ENCODE measurements at places on chromosomes 1 and 21. TPM values are rescaled to one million over a fixed set of nuclear protein-coding genes. Genes with fewer than 3 reads are reported as not detected.

The TGFB2 gene
- 32.2 TPM for total RNA-seq

The RLF gene
- 11.7 TPM for total RNA-seq

The FAM110D gene
- not detected for total RNA-seq

The C2CD4D gene
- 1.7 TPM for total RNA-seq

- H3K4me3 ChIP-seq, result no peak overlapping the region
- peaks cover 66% of the 10 kb centered on the region for H3K27me3 ChIP-seq
- no peaks in the 10 kb centered on the region for H3K36me3 ChIP-seq
- no peak overlapping the region for H3K27ac ChIP-seq
These were observed 53.4 kb downstream of the DMRTA2 start for GRCh38 chr1:50369830-50370229.

- no peaks in the 10 kb centered on the region for H3K4me1 ChIP-seq
- no peaks in the 10 kb centered on the region for H3K36me3 ChIP-seq
- H3K27ac ChIP-seq, result no peak overlapping the region
- no peaks in the 10 kb centered on the region for H3K27me3 ChIP-seq
- DNase-seq, result no peak
These were observed 175.4 kb downstream of the TRABD2B start for GRCh38 chr1:47821760-47822159.

DNA sequence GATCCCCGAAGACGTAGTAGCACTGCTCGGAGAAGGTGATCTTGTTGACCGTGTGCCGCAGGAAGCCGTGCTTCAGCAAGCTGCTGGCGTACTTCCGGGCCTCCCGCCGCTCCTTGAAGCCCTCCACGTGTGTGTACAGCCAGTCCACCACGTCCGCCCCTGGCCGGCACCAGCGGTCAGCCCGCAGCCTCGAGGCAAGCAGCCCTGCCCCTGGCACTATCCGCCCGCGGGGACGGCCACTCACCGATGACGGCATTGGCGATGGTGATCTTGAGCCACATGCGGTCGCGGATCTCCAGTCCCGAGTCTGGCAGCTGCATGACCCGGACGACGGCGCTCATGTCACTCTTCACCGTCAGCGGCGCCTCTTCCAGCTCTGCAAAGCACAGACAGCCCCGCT lies 7.2 kb downstream of the TAS1R3 start:
- H3K27ac ChIP-seq, result no peak overlapping the region
- DNase-seq, result no peak
- H3K36me3 ChIP-seq, result peaks cover 52% of the 10 kb centered on the region
- H3K27me3 ChIP-seq, result no peaks in the 10 kb centered on the region
- H3K4me1 ChIP-seq, result peaks cover 9% of the 10 kb centered on the region

DNA sequence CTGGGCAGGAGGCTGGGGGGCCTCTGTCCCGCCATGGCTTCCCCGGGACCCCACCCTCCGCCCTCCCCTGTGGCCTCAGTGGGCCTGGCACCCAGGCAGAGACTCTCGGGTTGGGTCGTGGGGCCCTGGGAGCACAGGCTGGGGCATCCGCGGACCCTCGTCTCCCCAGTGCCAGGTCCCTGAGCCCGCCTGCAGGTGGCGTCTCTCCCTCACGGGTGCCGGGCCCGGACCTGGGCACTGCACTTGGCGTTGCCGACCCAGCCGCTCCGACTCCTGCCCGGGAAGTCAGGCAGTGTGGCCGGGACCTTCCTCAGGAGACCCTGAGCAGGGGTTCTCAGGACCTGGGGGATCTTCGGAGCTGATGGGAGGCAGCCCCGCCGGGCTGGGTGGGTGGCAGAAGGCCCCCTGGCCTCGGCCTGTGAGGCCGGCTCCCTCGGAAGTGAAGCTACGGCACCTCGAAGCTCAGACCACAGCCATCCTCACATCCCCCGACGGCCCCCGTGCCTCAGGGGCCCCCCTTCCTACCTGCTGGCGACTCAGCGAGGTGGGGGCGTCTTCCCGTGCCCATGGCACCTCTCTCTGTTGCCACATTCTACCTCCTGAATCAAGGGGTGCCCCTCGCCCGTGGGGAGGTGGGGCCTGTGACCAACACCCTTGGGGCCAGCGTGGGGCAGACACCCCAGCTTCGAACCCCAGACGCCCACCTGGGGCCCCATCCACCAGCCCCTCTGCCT lies 6.4 kb upstream of the C1orf159 start:
- peak; percentile 88 for DNase-seq
- no peak overlapping the region for H3K27ac ChIP-seq
- H3K36me3 ChIP-seq, result peaks cover 11% of the 10 kb centered on the region
- H3K4me1 ChIP-seq, result peaks cover 8% of the 10 kb centered on the region
- H3K4me3 ChIP-seq, result peak overlapping the region; percentile 30

DNA sequence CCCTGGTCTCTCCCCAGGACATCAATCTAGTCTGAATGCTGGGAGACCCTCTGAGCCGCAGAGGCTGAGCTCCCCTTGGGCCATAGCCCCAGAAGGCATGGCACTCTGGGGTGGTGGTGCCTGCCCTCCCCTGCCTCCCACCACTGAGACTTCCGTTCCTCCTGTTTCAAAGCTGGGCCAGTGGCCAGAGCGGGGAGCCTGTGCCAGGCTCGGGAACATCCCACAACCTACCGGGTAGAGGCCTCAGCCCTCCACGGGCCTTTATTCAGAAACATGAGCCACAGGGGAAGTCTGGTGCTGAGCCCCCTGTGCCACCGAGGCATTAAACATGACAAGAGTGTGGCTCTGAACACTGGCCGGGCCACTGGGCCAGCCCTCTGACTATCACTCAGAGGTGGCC lies 8.1 kb downstream of the CCDC24 start:
- H3K36me3 ChIP-seq, result peaks cover 51% of the 10 kb centered on the region
- no peak for DNase-seq
- H3K27ac ChIP-seq, result no peak overlapping the region
- H3K27me3 ChIP-seq, result no peaks in the 10 kb centered on the region
- no peak overlapping the region for H3K4me3 ChIP-seq

DNA sequence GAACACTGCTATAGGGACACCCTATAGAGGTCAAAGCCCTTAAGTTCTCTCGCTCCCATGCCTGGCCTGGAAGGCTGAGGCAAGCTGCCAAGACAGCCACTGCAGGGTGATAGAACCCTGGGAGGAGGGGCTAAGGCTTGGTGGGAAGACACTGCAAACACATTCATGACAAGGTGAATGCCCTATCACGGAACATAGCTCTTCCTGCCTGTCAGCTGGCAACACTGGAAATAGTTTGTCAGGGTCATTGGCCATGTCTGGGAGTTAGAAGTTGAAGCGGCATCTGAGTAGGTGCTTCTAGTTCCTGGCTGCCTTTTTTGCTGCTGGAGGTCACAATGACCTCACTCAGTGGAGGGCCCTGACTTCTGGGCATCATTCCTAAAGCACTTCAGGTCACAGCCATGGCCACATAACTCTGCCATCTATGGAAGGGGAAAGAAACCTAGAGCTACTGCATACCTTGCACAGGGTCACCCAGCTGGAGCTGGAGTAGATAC lies 4.2 kb downstream of the FABP3 start:
- H3K4me1 ChIP-seq, result peaks cover 21% of the 10 kb centered on the region
- no peak overlapping the region for H3K4me3 ChIP-seq
- no peak overlapping the region for H3K27ac ChIP-seq
- H3K36me3 ChIP-seq, result peaks cover 5% of the 10 kb centered on the region

- no peak for DNase-seq
- H3K4me3 ChIP-seq, result no peak overlapping the region
- H3K4me1 ChIP-seq, result no peaks in the 10 kb centered on the region
- peaks cover 4% of the 10 kb centered on the region for H3K36me3 ChIP-seq
- no peak overlapping the region for H3K27ac ChIP-seq
- no peaks in the 10 kb centered on the region for H3K27me3 ChIP-seq
These were observed 15.0 kb upstream of the CEP85 start for GRCh38 chr1:26218906-26219494.

DNA sequence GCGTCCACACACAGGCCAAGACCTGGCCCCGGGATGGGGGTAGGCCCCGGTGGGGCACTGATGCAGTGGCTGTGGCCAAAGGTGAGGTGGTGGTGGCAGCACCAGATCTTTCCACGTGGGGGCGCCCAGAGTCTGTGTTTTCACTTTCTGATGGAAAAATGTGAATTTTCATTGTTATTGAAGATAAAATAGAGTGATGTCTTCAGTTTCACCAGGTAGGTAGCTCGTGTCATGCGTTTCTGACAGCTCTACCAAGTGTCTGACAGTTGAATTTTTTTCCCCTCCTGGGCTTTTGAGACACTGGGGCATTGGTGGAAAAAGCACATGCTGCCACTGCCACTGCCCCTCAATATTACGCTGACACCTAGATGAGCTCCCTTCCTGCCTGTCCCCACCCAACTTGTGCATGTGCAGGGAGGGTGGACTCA lies 40.0 kb upstream of the MAGOH start:
- no peak overlapping the region for H3K4me3 ChIP-seq
- H3K4me1 ChIP-seq, result no peaks in the 10 kb centered on the region
- H3K36me3 ChIP-seq, result peaks cover 13% of the 10 kb centered on the region
- H3K27me3 ChIP-seq, result no peaks in the 10 kb centered on the region

DNA sequence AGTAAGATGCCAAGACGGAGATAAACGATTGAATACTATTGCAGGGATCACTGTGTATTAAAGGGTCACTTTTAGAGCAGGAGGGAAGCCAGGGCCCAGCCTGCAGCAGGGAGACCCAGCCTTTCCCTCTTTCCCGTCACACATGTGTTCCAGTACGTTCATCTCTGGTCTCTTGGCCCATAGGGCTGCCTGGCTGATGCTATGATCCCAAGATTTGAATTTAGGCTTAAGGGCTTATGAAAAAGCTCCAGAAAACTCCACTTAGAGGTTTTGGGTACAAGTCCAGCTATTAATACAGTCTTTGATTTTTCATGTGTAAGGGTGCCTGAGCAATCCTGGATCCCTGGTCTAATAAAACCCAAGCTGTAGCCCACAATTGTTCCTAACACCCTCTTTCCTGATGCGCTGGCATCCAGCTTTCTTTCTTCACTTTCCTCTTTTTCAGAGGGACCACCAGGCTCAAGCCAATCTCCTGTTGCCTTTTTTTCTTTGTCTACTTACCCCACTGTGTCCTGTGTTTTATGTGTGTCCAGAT lies 359.6 kb upstream of the USP24 start:
- H3K27ac ChIP-seq, result no peak overlapping the region
- DNase-seq, result no peak
- no peaks in the 10 kb centered on the region for H3K27me3 ChIP-seq
- no peaks in the 10 kb centered on the region for H3K36me3 ChIP-seq

DNA sequence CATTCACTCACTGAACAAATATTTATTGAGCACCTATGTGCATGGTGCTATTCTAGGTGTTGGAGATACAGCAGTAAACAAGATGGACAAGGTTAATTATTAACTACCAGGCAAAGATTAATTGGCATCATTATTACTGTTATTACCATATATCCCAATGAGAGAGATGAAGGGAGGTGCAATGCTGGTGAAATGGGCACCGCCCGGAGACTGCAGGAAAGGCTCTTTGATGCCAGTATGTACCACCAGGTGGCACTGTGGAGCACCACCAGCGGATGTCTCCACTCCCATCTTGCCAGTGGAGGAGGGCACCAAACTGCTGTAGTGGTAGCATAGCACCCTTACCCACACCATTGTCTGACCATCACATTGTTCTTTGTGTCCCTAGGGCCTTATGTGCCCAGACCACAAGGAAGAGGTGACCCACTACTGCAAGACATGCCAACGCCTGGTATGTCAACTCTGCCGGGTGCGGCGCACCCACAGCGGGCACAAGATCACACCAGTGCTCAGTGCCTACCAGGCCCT lies 3.0 kb downstream of the TRIM46 start:
- no peak overlapping the region for H3K4me3 ChIP-seq
- H3K27ac ChIP-seq, result no peak overlapping the region
- peaks cover 22% of the 10 kb centered on the region for H3K27me3 ChIP-seq

GRCh38 chr1:190068304-190068703 lies 409.4 kb downstream of the BRINP3 start:
- no peaks in the 10 kb centered on the region for H3K27me3 ChIP-seq
- no peak overlapping the region for H3K27ac ChIP-seq
- no peaks in the 10 kb centered on the region for H3K36me3 ChIP-seq
- H3K4me3 ChIP-seq, result no peak overlapping the region
- H3K4me1 ChIP-seq, result no peaks in the 10 kb centered on the region
- DNase-seq, result no peak

DNA sequence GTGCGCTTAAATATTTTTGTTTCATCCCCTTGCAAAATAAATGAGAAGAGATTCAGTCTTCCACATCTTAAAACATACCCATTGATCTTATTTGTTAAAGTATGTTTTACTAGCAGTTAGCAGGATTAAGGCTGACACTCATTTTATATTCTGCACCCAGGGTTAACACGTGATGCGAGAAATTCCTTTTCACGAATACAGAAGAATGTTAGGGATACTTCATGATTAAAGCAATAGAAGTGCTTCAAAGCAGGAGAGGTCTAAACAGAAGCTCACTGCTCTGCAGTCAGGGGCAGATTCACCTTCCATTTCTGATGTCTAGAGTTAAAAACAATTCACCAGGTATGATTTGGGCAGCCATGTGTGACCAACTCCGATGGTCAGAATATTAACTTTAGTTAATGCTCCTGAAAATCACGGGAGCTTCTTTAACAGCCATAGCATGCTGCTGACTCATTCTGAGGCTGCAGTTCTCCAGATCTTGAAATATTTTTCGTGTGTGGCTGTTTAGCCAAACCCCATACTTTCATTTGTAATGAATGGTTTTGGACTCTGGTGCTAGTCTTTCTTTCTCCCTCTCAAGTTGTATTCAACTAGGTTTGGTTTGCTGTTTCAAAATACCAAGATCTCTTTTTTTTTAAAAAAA lies 19.7 kb downstream of the BCAR3 start:
- peak overlapping the region; percentile 95 for H3K27ac ChIP-seq
- peaks cover 44% of the 10 kb centered on the region for H3K4me1 ChIP-seq
- H3K27me3 ChIP-seq, result no peaks in the 10 kb centered on the region
- H3K4me3 ChIP-seq, result peak overlapping the region; percentile 53
- H3K36me3 ChIP-seq, result peaks cover 9% of the 10 kb centered on the region
